Stimulated activated CD4-positive, alpha-beta T cell treated with anti-CD3 and anti-CD28 coated beads, Interleukin-4, amount 100 ng/mL, for 4 hours (primary cell): ENCODE measurements at places on chromosomes 16 and 17.

- no peak for DNase-seq
These were observed 130.6 kb upstream of the DNAH9 start for GRCh38 chr17:11467639-11468038.

GRCh38 chr16:4882000-4882632 lies 34.8 kb downstream of the UBN1 start:
- no peak for DNase-seq

DNA sequence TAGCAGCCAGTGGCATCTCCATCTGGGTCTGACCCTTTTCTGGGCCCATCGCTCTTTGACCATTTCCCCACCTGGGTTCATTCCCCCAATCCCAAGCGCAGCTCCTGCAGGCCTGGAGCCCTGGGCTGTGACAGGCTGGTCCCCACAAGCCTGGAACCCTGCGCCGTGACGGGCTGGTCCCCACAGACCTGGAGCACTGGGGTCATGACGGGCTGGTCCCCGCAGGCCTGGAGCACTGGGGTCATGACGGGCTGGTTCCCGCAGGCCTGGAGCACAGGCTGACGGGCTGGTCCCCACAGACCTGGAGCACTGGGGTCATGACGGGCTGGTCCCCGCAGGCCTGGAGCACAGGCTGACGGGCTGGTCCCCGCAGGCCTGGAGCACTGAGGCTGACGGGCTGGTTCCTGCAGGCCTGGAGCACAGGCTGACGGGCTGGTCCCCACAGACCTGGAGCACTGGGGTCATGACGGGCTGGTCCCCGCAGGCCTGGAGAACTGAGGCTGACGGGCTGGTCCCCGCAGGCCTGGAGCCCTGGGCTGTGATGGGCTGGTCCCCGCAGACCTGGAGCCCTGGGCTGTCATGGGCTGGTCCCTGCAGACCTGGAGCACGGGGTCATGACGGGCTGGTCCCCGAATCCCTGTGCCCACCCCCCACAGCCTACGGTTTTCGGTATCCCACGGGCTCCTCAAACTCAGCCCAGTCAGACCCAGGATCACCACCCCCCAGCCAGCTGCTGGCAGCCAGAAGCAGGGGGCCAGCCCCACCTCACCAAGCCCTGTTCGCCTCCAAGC lies 16.6 kb downstream of the TMC6 start:
- DNase-seq = no peak

DNA sequence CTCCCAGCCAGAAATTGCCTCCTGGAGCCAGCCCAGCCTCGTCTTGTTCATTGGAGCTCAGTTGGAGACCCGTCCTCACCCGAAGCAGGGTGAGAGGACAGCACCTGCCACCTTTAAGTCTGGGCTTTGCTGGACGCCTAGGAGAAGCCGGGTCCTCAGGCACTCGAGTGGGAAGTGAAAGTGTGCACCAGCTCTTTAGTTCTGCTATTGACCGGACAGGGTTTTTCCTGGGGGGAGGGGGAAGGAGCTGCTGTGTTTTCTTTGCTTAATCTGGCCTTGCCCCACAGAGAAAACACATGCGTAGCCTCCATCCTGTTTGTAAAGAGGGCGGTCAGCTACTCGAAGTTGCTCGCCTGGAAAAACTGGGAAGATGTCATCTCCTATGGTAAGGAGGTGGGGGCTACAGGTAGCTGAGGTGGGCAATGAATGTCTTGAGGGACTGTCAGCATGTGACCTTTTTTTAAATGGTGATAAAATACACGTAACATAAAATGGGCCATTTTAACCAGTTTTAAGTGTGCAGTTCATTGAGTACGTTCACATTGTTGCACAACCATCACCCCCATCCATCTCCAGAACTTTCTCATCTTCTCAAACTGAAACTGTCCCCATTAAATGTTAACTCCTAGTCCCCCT lies 34.4 kb downstream of the CMIP start:
- no peak for DNase-seq

DNA sequence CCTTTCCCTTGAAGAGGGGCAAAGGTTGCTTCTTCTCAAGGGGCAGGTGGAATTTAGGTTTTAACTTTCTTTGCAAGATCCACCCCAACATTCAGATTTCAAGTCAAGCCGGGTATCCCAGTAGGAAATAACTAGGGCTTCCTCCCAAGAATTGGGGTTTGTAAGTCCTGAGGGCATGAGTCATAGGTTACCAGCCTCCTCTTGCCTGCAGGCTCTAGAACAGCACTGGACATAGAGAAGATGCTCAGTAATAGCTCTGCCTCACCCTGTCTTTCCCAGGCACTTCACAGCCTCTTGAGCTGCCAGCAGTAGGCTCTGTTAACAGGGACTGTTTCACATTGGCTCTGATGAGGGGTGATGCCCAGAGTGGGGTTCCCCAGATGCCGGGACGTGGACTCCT lies 35.8 kb upstream of the ZFP90 start:
- no peak for DNase-seq

GRCh38 chr17:57861000-57861789 lies 11.4 kb upstream of the MRPS23 start:
- peak; percentile 26 for DNase-seq

DNA sequence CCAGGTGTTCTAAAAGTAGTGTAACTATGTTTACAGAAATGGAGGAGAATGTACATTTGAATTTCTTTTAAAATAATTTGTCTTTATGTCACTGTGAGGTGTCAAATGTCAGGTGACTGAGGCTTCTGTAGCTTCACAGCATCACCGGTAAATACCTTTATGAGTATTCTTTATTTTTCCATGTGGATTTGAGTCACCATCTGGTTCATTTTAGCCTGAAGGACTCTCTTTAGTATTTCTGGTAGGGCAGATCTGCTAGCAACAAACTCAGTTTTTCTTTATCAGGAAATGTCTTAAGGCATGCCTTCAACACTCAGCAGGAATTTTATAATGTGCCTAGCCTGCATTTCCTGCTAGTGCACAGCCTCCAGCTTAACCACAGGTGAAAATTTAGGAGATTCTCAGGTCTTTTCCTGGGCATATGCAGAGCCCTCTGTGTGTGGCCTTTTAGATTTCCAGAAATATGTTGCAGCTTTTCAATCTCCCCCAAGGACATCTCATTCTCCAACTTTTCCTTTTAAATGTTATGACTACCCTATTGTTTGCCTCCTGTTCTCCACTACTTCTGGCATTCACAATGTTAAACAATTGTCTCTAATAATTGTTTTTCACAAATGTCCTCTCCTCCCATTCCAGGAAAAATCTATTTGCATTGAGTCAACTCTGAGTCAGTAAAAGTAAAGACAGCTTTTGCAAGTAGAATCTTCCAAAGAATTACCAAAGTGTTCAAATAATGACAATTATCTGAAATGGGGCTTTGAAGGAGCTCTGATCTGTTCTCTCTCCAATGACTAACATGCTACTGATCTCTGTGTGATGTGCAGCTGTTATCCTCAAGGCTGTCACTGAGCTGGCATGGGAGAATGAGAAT lies 239.4 kb upstream of the CPHXL start:
- no peak for DNase-seq

DNA sequence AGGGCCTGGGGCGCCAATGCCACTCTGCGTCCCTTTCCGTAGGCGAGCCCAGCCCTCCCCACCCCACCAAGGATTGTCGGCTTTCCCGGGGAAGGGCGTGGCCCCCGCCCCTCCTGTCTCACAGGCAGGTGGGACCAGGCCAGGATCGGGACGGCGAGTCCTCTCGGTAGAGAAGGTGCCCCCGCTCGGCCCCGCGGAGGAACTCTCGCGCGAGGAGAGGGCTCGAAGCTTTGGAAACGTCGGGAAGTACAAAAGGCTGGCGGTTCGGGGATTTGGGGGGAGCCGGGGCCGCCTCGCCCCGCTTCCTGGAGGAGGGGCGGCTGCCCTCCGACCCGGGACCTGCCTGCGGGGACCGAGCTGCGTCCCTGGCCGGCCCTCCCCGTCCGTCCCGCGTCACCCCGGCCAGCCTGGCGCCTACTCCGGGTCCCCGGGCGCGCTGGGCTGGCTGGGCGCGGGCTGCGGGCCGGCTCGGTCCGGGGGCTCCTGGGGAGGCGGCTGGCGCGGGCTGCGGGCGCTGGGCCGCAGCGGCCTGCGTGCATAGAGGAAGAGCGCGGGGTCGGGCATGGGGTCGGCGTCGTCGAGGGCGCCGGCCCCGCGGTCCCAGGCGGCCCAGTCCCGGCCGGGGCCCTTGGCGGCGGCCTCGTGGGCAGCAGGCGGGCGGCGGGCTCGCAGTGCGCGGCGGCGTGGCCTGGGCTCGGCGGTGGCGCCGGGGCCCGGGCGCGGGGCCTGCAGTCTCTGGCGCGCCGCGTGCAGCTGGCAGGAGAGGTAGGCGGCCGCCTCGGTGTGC lies 12.6 kb upstream of the CLUH start:
- no peak for DNase-seq

- no peak for DNase-seq
These were observed 117.1 kb downstream of the KCNJ2 start for GRCh38 chr17:70286391-70286790.

DNA sequence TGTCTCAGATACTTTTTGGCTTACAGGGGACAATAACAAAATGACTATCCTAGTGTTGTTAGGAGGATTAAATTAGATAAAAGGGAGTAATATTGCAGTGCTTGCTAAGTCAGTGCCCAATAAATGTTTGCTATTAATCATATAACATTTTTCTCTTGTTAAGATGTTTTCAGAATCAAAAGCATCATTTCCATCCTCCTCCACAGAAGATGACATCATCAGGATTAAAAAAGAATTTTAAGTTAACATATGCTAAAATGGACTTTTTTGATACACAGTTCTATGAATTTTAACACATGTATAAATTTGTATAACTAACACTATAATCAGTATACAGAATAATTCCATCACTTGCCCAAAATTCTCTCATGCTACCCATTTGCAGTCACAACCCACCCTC lies 492.6 kb downstream of the GRIN2A start:
- no peak for DNase-seq

GRCh38 chr16:85883813-85884212 lies 15.1 kb upstream of the IRF8 start:
- DNase-seq = no peak

- no peak for DNase-seq
These were observed 5.8 kb downstream of the CACNA1H start for GRCh38 chr16:1158456-1159324.

DNA sequence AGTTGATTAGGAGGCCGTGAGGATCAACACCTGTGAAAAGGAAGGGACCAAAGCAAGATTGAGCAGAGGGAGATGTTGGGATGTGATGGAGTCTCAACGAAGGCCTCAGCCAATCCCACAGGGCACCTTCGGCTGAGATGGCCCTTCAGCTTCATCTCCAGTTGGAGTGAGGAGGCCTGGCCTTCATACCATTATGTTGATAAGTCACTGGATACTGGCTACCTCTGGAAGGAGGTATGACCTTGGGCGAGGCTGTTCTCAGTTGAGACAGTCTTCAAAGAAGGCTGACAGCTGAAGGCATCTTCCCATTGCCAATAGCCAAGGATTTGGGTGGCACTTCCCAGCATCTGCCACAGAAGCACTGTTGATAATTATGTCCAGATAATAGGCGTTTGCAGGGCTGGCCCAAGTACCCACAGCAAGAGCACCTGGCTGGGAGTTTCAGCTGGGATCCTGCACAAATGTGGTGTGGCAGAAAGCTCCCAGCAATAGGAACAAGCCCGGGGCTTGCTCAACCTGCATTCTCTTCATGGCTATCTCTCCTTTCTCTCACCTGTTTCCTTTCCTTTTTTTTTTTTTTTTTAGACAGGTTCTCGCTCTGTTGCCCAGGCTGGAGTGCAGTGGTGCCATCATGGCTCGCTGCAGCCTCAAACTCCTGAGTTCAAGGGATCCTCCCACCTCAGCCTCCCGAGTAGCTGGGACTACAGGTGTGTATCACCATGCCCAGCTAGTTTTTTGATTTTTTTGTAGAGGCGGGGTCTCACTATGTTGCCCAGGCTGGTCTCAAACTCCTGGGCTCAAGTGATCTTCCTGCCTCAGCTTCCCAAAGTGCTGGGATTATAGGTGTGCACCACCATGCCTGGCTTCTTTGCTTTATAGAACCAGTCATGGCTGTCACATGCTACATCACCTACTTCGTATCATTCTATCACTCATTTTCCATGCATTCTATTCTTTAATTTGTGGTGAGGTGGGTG lies 18.2 kb upstream of the MAP3K14 start:
- DNase-seq = no peak

- DNase-seq = no peak
These were observed 15.9 kb downstream of the SOX9 start for GRCh38 chr17:72136692-72137091.

- DNase-seq = no peak
These were observed 39.2 kb upstream of the ABCC12 start for GRCh38 chr16:48194828-48195556.

GRCh38 chr16:68660359-68660795 lies 15.3 kb downstream of the CDH3 start:
- DNase-seq = no peak

- DNase-seq = no peak
These were observed 6.3 kb upstream of the ECI1 start for GRCh38 chr16:2257726-2258125.

DNA sequence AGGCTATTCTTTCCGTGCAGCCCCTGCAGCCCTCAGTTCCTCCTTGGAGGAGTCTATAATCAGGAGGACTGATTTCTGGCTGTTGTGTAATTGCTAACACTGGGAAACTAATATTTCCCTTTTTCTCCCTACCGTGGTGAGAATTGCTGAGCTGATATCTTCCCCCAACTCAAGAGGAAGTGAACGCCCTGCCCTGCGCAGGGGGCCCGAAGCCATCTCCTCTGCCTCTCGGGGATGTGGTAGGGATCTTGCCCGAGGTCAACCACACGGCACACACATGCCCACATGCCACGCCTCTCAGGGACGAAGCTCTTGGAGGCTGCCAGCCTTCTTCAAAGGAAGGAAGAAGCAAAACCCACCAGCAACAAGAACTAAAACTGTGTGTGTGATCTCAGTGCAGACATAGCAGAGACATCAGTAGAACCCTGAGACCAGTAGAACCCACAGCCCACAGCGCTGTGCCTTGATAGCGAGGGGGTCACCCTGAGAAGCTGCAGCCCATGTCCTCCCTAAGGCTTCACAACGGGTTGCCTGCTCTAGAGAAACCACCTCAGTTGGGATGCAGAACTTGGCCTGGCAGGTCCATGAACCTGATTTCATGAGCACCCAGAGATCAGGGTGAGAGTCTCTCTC lies 8.9 kb upstream of the ULK2 start:
- no peak for DNase-seq

- peak; percentile 72 for DNase-seq
These were observed 5.1 kb upstream of the NME4 start for GRCh38 chr16:391885-392335.

DNA sequence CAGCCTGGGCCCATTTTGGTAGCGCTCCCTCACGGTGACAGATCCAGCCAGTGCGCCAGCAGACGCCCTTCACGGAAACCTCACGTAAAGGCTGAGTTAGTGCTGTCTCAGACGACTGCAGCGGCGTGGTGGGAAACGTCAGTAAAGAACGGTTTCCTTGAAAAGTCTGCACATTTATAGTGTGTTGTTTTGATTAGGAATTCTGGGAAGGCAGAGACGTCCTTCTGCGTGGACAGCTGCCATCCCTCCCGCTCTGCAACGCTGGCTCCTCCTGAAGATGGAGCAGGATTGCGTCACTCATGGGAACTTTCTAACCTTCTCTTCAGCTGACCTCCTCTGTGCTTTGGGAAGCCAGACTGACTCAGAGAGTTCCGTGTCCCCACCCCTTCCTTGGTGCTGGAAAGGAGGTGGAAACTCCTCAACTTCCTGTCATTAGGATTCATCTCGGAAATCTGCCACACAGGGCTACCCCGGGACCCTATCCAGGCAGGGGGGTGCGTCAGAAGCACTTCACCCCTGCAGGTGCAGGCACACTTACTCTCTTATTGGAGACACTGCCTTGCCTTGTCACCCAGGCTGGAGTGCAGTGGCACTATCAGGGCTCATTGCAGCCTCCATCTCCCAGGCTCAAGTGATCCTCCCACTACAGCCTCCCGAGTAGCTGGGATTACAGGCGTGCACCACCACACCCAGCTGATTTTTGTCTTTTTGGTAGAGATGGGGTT lies 24.3 kb upstream of the CRISPLD2 start:
- no peak for DNase-seq

GRCh38 chr16:68417711-68418301 lies 30.5 kb downstream of the SMPD3 start:
- DNase-seq = peak; percentile 55
